Fibroblast of mammary gland (primary cell): ENCODE measurements at places on chromosomes 3 and 15.

GRCh38 chr3:98536456-98537017, 4.8 kb downstream of the GPR15 start:
- DNase-seq = no peak

- DNase-seq = no peak
Measured at GRCh38 chr15:61057376-61057775, 171.7 kb downstream of the RORA start.

GRCh38 chr15:31083370-31083780, 18.1 kb downstream of the TRPM1 start:
- DNase-seq = no peak

DNA sequence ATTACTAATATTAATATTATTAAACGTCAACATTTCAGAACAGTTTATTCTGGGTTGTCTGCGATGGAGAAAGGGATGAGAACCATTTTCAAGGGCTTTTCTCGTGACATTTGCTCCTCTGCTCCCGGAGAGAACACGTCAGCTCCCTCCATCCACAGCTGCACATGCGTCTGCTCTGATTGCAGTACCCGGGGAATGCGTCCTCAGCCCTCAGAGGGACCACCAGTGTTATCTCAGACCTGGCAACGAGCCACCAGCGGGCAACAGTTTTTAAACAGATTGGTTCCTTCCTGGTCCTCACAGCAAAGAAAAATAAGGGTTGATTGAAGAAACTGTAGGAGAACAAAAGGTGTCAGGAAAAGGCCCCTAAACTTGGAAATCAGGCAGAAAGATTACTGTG, 202.2 kb upstream of the ADAMTS9 start:
- no peak for DNase-seq

DNA sequence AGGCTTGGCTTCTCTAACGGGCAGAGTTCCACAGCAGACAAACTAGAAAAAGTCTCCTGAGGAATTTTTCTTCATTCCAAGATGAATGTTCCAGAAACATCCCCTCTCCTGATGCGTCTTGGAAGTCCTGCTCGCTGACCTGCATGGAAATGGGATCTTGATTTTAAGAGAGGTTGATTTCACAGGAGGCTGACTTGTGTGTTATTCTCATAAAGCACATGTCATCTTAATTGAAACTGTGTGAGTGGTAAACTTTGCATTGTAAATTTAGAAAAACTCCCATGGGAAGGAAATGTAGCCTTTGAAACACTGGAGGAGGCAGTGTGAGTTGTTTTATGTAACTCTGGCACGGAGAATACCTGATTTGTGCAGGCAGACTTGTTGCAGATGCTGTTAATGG, 337.8 kb upstream of the NR2E3 start:
- no peak for DNase-seq

DNA sequence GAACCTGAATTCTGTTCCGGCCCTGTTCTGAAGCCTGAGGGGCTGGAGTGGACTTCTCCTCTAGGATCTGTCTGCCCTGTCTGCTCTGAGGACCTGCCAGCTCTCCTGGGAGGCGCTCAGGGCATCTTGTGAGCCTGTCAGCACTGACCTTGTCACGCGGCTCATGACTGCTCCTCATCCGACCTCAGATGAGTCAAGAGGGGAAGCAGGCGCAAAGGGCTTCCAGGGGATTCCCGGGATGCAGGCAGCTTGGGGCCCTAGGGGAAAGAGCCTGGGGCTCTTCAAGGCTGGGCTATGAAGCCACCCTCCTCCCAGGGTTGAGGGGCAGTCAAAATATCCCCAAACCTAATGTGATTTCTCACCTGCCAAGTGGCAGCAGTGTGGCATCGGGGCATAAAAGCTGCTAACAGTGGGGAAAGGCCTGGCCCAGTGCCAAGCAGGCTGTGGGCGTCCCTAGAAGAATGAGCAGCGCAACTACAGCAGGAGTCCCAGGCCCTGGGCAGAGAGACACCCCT, 27.6 kb upstream of the ANKDD1A start:
- peak; percentile 94 for DNase-seq

GRCh38 chr3:159856590-159857104, 132.0 kb upstream of the IL12A start:
- no peak for DNase-seq

DNA sequence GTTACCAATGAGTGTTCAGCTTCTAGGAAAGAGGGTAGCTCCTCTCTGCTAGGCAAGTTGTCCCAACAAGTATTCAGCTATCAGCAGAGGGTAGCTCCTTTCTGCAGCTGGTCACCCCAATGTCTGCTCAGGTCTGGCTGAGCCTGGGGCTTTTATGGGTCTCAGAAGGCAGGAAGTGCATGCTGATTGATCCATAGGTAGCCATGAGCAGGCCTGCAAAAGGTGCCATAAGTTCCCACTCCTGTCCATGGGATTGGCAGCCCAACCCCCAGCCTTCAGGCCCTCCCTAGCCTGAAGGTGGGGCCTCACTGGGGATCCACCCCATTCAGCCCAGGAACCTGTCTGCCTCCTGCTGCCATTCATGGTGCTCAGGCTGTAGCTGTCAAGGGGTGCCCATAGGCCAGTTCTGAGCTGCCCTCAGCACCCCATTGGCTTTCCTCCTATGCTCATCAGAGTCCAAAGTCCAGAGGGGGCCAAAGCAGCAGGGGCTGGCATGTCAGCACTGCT, 34.6 kb upstream of the DNAJC13 start:
- DNase-seq = no peak

- DNase-seq = peak; percentile 45
Measured at GRCh38 chr3:138349926-138350665, 1.7 kb downstream of the MRAS start.

GRCh38 chr15:61816856-61817255, 243.4 kb downstream of the VPS13C start:
- no peak for DNase-seq

GRCh38 chr15:62994439-62994838, 48.1 kb upstream of the TPM1 start:
- DNase-seq = no peak

DNA sequence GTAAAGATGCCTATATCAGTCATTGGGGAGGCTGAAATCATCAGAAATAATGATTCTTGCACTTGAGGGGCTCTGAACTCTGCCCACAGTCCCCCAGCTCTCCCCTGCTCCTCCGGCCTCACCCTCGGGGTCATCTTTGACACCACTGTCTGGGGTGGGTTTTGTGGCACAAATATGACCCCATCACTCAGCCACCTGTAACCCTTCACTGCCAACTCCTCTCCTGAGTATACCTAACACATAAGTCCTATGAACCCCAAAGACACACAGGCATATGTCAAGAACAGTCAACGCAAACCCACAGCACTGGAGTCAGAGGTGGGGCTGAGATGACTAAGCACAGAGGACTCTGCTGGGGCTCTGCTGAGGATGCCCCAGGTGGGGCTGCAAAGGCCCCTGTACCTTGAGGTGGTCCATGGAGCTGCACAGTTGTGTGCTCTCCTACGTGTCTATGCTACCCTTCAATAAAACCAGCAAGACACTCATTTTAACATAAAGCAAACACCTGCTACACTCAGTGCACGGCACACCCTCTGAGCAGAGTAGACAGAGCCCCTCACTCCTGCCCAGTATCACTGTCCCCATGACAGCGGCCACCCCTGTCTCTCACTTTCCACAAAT, 29.9 kb downstream of the SLC41A3 start:
- DNase-seq = no peak

DNA sequence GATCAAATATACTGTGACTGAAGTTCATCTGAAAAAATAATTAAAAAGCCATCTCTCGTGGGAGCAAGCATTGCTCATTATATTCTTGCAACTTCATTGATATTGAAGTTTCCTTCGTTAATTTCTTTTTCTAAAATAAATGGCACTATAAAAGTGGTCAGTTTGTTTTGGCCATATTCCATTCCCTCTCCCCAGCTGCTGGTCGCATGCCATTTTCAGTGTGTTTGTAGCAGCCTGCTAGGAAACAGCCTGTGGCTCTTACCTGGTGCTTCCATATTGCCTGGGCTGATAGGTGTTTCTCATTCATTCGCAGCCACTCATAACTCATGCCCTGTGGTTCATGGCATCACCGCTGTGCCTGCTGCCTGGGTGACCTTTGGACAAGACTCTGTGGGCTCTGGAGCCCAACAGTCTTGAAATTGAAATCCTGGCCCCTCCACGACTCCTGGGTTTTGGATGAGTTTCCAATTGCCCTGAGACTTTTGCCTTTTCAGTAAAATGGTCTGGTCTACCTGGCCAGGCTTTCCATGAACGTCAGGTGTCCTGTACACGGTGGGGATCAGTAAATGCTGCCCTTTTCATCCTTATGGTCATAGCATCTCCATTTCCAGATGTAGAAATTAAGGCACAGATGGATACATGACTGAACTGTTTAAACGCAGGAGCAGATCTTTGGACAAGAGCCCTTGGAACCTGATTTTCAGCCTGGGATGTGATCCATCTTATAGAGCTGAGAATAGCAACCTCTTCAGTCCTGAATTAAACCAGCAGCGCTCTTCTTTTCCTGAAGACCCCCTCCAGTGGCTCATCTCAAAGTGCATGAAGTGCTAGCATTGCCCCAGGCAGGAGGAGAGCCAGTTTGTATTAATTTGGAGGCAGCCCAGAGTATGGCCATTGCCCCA, 69.4 kb downstream of the SLCO3A1 start:
- DNase-seq = no peak

GRCh38 chr15:54014067-54014655, 35.9 kb downstream of the UNC13C start:
- DNase-seq = no peak

DNA sequence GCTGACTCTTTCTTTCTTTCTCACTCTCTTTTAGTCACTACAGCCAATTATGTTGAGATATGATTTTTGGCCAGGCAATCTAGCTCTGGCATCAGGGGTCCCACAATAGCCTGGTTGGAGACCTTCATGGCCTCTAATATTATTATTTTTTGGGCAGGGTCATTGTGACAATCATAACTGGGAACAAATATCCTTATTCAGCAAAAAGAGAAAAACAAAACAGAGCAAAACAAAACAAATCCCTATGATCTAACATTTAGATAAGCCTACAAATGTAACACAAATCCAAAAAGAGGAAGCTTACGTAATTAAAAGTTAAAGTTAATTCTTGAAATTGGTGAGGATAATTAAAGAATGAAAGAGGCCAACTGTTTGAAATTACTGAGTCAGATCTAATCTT, 640.0 kb downstream of the TUSC7 start:
- no peak for DNase-seq

GRCh38 chr15:31605467-31605931, 278.9 kb downstream of the KLF13 start:
- DNase-seq = peak; percentile 25
